ENCODE measurements at places on chromosomes 12 and 14.
A peak's percentile ranks its signal among the peaks of the same experiment; 100 is the strongest.

- DNase-seq: no peak
These were observed 545.7 kb downstream of the DIO2 start for GRCh38 chr14:79665556-79665955.

- no peak for DNase-seq
These were observed 150.7 kb upstream of the C14orf180 start for GRCh38 chr14:104428860-104429259.

DNA sequence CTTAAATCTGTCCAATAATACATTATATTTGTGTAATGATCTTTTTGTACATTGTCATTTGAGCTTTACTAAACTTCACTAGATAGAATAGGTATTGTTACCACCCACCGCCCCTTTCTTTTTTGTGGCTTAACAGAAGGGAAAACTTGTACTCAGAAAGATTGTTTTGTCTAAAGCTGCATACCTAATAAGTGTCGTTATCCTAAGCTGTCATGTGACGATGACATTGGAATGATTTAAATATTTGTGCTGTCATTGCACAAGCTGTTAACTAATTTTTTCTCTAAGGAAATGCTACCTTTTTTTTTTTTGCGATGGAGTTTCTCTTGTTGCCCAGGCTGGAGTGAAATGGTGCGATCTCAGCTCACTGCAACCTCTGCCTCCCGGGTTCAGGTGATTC, 3.6 kb downstream of the DIP2B start:
- no peak for DNase-seq

DNA sequence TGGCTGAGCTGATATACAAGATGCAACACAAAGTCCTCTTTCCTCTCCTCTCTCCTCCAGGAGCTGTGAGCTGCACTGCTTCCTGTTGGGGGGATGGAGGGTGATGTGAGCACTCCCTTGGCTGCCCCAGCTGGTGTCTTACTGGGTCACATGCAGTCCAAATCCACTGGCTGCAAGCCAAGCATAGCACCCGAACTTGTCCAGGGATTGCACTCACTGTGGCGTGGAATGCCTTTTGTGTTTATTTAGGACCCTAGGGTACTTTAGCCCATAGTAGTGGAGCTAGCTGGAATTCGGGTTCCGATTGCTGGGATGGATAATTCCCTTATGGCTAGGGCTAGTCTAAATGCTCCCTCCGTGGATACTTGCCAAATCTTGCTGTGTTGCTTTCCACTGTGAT, 424.9 kb upstream of the SYT1 start:
- no peak for DNase-seq

- DNase-seq: no peak
These were observed 65.9 kb upstream of the CDKN3 start for GRCh38 chr14:54330876-54331275.

GRCh38 chr12:42742716-42743115, 153.2 kb upstream of the PRICKLE1 start:
- no peak for DNase-seq

GRCh38 chr12:81617915-81618314, 141.2 kb downstream of the PPFIA2 start:
- DNase-seq: no peak

DNA sequence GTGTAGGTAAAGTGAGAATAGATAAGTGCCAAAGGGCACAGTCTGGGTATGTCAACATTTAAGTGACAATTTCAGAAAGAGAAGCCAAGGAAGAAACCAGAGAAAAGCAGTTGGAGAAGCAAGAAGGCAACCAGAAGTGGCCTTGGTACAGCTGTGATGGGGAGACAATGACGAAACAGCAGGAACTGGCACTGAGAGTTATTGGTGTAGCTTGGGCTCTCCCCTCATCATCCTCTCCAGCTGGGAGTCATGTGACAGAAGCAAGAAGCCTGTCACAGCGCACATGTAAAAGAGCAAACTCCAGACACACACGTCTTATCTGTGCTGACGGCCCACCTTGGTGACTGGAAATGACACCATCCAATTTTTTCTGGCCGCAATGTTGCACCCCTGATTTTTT, 203.3 kb upstream of the NUDT4 start:
- DNase-seq: no peak

DNA sequence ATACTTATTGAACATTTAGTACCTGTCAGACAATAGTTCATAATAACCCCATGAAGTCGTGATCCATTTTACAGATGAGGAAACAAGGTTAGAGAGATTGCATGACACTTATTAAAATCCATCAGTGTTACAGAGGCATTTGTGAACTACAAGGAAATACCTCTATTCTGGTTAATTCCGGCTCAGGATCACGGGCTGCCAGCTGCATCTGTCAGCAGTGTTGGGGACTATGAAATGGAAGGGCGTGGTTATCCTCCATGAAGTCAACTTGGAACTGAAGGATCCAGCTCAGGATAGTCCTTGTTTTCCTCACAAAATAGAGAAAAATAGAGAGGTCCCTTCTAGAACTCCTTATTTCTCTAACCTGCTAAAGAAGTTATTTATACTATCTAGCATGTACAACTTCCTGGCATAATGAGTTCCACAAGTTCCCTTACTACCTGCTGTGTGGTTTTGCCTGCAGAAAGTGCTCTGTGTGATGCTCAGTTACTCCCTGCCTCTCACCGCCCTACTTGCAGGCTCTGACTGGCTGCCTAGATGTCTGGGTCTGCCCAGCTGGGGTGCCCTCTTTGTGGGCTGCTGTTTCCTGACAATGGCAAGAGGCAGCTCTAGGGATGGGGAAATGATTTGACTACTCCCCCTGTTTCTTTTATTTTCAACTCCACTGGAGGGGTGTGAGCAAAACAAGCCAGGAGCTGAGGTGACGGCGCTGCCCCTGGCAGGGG, 36.8 kb downstream of the PLXNC1 start:
- DNase-seq: no peak

DNA sequence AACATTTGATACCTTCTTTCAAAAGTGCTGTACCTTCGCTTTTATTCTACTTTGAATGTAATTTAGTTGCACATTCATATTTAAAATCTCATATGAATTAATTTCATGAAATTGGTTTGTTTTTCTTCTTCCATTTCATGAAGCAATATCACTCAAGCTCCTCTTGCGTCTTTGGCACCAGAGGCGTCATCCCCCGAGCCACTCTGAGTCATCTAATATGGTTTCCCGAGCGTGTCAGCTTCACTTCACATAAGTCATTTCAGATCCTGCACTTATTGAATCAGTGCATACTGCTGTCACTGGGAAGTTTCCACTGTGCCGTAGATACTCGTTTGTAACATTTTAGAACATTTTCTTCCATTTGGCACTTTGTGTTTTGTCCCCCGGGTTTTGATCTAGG, 105.6 kb downstream of the SLC25A47 start:
- DNase-seq: no peak

DNA sequence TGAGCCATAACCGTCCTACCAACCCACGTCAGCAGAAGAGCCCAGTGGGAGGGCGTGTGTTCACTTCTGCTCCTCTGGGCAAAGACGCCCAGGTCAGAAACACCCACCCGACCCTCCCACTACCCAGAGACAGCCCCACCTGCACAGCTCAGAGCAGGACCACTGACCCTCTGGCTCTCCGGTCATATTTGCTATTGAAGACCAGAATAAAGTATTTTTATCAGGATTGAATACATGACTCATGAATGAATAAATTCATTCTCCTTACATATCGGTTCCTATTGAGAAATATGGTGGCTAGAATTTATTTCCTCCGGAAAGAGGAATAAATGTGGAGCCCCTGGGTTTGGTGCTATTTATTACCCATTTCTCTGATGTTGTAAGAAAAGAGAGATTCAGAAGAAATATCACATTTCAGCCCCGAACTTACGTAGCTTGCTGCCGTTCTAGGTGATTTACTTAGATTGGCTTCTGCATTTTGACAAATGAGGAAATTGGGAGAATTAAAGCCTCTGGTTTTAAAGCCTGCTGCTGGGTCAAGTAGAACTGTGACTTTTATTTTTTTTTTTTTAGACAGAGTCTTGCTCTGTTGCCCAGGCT, 36.4 kb upstream of the P2RX7 start:
- no peak for DNase-seq

GRCh38 chr14:101369916-101370592, 191.2 kb upstream of the DIO3 start:
- no peak for DNase-seq

DNA sequence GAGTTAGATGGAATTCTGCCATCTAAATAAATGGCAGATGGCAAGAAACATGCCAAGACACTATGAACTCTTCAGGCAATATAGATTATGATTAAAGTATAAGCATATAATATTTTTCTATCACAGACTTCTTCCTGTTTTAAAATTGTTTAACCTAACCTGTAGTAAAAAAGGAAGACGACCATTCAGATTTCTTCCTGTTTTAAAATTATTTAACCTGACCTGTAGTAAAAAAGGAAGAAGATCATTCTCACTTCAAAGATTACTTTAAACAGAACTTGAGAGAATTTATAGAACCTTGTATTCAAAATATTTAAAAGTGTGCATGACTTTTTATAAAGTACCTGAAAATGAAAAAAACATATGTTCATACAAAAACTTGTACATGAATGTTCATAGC, 63.5 kb downstream of the RPS6KA5 start:
- DNase-seq: no peak

DNA sequence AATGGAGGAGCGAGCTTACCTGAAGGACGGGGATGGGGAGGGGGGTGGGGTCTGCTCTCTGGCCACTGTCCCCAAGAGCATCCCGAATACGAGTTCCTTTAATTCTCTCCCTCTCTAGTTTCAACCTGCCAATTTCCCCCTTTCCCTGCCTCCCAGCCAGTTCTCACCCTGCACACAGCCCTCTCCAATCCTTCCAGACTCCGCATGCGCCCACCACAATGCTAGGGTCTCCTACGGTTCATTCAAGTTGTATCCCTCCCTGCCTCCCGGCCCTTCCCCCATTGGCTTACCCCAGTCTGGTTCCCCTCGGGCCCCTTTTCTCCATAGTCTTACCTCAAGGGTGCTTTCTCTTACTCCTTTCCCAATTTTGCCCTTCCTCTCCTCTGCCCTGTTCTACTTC, 708 bp upstream of the IGFBP6 start:
- DNase-seq: no peak

- peak; percentile 7 for DNase-seq
These were observed at the start of gene OAS1 for GRCh38 chr12:112906712-112907414. OAS1 (plus strand) TSS chr12:112906962; CDS start chr12:112907040, 78 bp downstream.

- no peak for DNase-seq
These were observed 39.9 kb downstream of the TBC1D30 start for GRCh38 chr12:64864319-64864718.

GRCh38 chr12:110247340-110248095, 33.5 kb upstream of the ATP2A2 start:
- no peak for DNase-seq

GRCh38 chr14:24259282-24260025, 3.5 kb downstream of the TGM1 start:
- no peak for DNase-seq

DNA sequence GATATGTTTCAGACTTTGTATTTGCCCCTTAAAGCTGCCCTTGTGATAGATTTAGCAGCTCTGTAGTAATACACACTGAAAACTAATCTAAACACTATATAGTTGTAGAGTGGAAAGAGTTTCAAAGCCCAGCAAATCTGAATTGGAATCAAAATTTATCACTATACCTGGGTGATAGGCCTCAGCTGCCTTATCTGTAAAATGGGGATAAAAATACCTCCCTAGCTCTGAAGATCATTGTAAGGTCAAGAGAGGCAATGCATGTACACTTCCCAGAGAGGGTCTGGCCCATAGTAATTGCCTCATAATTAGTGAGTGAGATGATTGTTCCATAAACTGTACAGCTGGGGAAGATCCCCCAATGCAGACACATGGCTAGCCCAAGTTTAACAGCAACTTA, 103.6 kb downstream of the IGF1 start:
- no peak for DNase-seq

- no peak for DNase-seq
These were observed 98.8 kb upstream of the LMNTD1 start for GRCh38 chr12:25651931-25652330.

DNA sequence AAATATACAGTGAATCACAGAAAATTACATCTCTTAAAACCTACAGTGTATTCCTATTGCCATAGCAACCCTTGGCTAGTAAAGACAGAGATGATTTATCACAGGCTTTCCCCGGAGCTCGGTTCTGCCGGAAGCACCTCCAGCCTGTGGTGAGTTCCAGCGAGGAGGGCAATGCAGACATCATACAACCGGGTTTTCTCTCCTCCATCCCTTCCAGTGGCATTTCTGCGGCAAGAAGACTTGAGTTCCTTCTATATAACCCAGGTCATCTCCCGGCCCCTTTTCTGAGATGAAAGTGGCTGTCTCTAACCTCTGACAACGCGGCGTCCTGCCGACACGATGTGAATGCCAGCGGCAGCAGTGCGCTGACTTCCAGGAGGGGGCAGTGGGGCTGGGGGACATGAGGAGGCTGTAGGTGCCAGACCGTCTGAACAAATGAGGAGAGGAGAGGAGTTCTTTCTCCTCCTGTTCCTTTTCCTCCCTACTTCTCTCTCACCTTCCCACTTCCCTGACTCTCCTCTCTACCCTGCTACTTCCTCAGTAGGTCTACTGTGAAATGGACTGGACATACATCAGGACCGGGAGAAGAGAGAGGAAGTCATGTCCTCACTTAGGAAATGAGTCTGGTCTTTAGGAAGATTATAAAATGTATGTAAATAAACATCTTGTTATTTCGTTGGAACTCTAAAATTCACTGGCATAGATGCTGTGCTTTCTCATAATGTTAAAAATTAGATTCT, 68.6 kb upstream of the MAX start:
- peak; percentile 24 for DNase-seq

- DNase-seq: no peak
These were observed 397.6 kb downstream of the BCAT1 start for GRCh38 chr12:24551163-24551786.

- no peak for DNase-seq
These were observed 18.5 kb upstream of the MLXIP start for GRCh38 chr12:122060081-122060501.

DNA sequence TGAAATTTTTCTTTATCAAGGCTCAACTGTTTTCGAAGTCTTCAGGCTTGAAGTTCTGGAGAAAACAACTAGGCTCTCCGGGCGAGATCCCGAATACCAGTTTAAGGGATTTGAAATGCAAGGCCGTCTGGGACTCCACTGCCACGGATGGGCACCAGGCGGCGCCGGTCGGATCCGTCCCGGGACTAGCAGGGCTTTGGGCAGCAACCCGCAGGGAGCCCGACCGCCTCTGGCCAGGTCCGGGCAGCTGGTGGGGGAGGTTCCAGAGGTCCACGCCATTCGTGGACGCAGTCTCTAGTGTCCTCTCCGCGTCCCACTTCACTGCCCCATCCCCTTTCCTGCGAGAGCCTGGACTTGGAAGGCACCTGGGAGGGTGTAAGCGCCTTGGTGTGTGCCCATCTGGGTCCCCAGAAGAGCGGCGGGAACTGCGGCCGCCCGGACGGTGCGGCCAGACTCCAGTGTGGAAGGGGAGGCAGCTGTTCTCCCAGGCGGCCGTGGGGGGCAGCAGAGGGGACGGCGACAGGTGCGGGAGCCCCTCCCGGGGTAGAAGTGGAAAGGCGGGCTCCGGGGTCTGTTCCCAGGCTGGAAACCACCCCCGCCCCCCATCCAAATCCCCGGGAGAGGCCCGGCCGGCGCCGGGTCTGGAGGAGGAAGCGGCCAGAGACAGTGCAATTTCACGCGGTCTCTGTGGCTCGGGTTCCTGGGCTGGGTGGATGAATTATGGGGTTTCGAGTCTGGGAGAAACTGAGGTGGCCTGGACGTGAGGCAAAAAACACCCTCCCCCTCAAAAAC, 838 bp upstream of the ERBB3 start:
- peak; percentile 11 for DNase-seq
